ENCODE measurements at places on chromosomes 7 and 10.

GRCh38 chr7:100887516-100888290, 1.8 kb downstream of the UFSP1 start:
- no peak for DNase-seq

DNA sequence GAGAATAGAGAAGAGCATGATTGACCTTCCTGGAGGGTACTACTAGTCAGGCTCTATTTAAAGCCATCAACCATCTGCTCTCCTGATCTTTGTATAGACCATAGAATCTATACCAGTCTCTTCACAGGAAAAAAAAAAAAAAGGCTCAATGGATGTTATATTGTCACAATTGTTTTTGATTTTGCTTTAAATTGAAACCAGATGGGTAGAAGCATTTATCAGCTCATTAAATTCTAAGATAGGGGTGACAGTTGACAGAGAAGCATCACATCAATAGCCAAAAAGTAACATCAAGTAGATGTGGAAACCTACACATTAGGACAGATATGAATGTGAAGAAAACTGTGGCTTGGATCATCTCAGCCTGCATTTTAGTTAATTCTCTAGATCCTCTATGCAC, 558.9 kb upstream of the MBL2 start:
- no peak for DNase-seq

GRCh38 chr10:80729896-80730295, 192.2 kb downstream of the SH2D4B start:
- no peak for DNase-seq

- no peak for DNase-seq
Measured at GRCh38 chr7:148925836-148926235, 41.7 kb upstream of the EZH2 start.

DNA sequence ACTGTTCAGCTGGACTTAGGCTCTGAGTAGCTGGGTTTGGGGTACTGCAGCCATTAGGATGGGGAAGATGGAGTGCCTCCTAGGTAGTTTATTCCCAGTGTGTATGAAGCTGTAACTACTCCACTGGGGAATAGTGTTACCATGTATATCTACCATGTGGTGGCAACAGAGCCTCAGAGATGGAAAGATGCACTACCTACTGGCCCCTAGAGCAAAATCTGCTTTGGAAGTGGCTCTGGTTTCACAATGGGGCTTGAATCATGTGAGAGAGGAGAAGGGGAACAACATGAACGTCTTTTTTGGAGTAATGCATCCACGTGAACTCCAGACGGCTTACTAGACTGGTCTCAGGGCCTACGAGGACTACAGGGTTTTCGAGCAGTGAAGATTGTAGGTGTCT, 167.3 kb downstream of the CALCR start:
- no peak for DNase-seq

DNA sequence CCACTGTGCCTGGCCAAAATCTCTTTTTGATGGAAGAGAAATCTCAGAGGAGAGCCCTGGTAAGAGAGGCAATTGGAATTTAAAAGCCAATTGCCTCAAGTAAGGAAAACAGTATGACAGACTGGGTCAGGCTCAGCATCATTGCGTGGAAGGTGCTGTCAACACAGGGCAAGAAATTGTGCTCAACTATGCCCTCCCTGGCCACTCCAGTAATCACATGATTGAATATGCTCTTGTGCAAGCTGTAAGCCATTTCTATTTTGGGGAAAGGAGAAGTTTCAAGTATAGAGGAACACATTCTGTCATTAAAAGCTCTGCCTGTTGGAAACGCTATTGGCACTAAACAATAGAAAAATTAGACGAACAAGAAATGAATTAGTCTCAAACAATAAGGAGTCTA, 1127.7 kb downstream of the REEP3 start:
- DNase-seq: no peak

- DNase-seq: no peak
Measured at GRCh38 chr10:11192304-11193000, 174.8 kb downstream of the CELF2 start.

GRCh38 chr7:45187946-45188411, 30.4 kb downstream of the RAMP3 start:
- DNase-seq: no peak

GRCh38 chr10:121241337-121241736, 356.9 kb downstream of the FGFR2 start:
- DNase-seq: no peak

GRCh38 chr10:128318913-128319312, 192.7 kb upstream of the MKI67 start:
- DNase-seq: no peak

DNA sequence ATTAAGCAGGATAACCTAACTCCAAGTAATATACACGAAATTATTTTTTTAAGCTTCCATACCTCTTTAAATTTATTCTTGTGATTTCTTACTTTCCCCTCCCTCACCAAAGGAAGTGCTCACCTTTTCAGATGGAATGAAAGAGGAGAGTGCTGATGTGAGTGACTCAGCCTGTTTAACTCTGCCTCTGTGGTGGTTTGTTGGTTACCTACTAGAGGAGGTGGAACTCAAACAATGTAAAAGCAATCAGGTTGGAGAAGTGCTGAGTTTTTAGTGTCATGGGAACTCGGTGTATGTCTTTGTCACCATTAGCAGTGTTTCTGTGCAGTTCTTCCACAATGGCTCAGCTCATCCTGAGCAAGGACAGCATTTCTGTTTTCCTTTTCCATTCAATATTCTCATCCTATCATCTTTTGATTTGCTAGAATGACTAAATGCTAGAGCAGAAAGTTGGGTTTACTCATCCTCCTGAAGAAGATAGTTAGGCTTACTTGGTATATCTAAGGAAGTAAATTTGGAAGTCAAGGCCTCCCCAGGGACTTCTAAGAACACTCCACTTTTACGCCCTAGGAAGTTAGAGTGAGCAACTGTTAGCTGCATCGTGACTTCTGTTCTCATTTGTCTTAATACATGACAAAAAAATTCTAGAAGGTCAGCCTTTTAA, 6.0 kb downstream of the ADD3 start:
- peak; percentile 17 for DNase-seq

DNA sequence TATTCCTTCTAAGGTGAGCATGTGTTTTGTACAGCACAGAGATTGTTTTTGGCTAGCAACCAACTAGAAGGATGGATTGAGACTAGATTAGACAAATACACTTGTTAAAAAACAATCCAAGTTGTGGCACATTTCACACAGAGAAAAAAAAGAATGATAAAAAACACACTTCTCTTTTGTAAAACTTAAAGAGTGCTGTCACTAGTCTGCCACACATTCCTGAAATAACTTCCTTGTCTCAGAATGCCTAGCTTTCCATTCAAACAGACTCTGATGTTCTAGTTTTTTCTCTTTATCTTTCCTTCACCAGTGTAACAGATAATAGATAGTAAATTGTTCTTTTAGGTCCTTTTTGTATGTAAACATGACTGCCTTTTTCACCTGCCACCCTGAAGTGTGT, 11.4 kb downstream of the DLD start:
- no peak for DNase-seq

GRCh38 chr7:115637128-115637527, 393.4 kb downstream of the TFEC start:
- no peak for DNase-seq

GRCh38 chr10:112687647-112688046, 240.6 kb downstream of the VTI1A start:
- no peak for DNase-seq

GRCh38 chr7:48636391-48637015, 287.8 kb upstream of the CDC14C start:
- no peak for DNase-seq

DNA sequence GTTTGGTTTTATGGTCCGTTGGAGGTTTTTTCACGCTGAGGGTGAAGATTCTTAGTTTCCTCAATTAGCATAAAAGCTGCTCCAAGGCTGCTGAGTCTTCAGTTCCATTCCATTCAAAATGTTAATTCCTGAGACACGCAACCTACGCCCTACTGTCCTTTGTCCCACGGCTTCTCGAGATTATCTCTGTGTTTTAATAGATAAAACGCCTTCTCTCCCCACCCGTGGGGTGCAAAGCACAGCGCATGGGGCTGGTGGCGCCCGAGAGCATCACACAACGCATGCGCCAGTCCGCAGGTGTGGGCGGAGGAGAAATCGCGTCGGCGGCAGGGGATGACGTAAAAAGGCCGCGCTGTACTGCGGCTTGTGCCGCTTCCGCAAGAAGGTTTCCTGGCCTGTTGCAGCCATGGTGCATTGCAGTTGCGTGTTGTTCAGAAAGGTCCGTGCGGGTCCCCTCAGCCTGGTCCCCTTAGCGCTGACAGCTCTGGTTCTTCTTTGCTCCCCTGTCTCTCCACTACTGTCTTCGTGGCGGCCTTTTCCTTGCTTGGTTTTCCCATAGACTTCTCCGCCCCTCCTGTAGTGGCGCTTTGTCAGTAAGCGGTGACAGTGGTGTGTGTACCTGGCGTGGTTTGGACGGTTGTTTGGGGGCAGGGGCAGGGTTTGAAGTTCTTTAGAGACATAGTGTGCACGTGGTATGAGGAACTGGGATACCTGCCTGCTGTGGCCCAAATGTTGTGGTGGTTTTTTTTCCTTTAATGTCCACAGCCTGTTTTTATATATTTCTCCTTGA, at the start of gene GTPBP10:
TSS of gene GTPBP10 (plus strand) at position 381 of the 790 bp plus-strand sequence. CDS start at position 407, 26 bp downstream.
- peak; percentile 92 for DNase-seq

GRCh38 chr10:15483215-15484075, 112.4 kb upstream of the FAM171A1 start:
- no peak for DNase-seq

- DNase-seq: no peak
Measured at GRCh38 chr10:78194539-78195402, 161.1 kb downstream of the RPS24 start.

DNA sequence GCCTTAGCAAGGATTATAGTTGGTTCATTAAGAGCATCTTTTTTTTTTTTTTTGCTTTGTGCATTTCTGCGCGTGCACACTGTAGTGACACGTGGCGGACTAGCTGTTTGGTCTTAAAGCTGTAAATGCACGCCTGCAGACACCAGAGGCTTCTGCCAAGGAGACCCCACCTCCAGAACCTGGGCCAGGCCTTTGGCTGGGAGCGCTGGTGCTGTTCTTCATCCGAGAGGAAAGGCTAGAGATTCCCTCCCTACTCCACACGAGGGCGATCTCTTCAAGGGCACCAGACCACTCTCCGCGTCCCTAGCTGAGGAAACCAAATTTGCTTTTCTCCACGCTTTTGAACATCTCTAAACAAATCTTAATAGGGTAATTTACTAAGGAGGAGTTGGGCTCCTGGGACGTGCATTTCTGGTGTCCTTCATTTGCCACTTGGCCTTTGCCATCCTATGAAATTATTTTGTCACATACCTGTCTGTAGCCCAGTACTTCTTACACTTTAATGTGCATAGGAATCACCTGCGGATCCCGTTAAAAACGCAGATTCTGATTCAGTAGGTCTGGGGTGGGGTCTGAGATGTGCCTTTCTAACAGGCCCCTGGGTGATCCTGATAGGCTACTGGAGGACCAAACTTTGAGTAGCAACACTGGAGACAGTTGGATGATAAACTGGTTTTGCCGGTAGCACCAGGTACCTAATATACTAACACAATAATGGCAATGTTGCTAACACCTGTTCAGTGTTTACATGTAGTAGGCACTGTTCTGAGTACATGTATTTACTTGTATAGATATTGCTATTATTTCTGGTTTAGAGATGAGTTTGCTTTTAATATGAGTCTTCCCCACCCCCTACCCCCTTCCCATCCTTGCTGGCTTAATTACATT, 1.3 kb upstream of the SLC26A5 start:
- DNase-seq: no peak

GRCh38 chr7:101563198-101563901, 65.7 kb downstream of the MYL10 start:
- DNase-seq: no peak

DNA sequence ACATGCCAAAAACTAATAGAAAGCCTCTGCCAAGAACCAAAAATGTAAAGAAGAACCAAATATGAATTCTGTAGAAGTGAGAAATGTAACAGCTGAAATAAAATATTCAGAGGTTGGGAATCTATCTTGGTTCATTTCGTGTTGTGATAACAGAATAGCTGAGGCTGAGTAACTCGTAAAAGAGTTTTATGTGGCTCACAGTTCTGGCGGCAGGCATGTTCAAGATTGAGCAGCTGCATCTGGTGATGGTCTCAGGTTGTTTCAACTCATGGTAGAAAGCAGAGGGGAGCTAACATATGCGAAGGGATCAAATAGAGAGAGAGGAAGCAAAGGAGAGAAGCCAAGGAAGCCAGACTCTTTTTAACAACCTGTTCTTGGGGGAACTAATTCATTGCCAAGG, 717.2 kb downstream of the TNS3 start:
- no peak for DNase-seq

DNA sequence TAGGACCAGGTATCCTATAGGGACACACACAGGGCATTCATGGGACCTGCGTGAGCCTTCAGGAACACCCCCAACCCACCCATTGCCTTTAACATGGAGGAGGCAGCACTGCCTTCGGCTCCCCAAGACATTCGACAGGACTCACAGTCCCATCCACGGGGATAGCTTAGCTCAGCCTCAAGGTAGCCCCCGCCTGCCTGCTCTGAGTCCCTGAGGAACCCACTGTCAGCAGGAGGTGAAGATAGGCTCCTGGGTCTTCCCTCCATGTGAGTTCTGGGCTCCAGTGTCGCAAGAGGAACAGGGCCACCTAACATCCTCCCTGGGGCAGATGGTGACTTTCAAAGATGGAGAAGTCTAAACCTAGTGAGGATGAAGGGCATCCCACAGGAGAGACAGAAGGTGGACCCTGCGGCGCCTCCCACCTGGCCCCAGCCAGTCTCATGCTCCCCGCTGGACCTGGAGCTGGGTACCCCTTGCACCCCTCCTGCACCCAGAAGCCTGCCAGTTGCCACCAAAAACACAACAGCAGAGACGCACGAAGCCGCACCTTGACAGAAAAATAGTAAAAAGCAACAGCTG, 4.9 kb upstream of the ADIRF start:
- no peak for DNase-seq

- no peak for DNase-seq
Measured at GRCh38 chr7:8354503-8354902, 78.9 kb upstream of the NXPH1 start.

GRCh38 chr10:104250371-104250770, 4.3 kb upstream of the GSTO1 start:
- DNase-seq: no peak

- no peak for DNase-seq
Measured at GRCh38 chr7:142562688-142563087, 186.6 kb upstream of the PRSS1 start.

DNA sequence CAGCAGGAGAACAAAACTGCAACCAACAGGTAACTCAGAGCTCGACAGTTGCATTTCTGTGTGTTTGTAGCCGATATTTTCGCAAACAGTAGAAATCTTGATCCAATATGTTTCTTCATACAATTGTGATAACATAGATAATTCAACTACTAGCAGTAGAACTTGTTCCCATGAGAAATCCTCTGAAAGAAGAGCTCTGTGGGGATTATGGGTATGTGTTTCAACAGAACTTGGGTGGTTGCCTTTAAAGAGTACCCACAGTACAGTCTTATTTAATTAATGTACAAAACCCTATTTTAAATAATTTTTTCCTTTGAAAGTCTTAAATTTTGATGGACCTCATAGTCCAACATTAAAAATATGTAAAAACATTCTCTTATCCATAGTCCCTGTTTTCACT, 266.1 kb downstream of the PARD3 start:
- no peak for DNase-seq
